Germinal center (tissue), 1 donor: ENCODE measurements at places on chromosomes 13 and 19.
A peak's percentile ranks its signal among the peaks of the same experiment; 100 is the strongest.

GRCh38 chr13:19960653-19960976, 2.1 kb downstream of the ZMYM2 start:
- DNase-seq: no peak

GRCh38 chr19:49335784-49336481, 727 bp downstream of the CD37 start:
- no peak for DNase-seq

GRCh38 chr13:113052971-113053370, 52.6 kb upstream of the F7 start:
- DNase-seq: no peak

DNA sequence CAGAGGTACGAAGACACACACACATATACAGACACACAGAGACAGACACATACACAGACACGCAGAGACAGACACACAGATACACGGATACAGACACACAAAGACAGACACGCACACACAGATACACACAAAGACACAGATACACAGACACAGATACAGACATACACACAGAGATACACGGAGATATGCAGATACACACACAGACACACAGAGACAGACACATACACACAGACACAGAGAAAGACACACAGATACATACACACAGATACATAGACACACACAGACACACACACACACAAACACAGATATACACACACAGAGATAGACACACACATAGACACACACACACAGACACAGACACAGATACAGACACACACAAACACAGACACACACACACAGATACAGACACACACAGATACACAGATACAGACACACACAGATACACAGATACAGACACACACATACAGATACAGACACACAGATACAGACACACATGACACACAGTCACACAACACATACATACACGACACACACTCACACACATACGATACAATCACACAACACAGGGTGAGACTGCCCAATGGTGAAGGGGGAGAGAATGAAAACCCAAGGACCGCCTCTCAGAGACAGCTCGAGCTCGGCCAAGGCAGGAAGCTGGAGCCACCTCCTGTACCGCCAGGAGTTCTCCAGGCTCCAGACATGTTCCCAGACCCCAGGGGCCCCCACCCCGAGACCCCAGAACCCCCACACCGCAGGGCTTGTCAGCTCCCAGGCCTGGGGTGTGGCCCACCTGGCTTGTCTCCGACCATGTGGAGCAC, 8.8 kb upstream of the CCER2 start:
- no peak for DNase-seq

- no peak for DNase-seq
These were observed at the start of gene BRSK1 for GRCh38 chr19:55283548-55284377. Gene BRSK1, plus strand, starts transcription at chr19:55283997. Its CDS starts 446 bp downstream, at chr19:55284443.

DNA sequence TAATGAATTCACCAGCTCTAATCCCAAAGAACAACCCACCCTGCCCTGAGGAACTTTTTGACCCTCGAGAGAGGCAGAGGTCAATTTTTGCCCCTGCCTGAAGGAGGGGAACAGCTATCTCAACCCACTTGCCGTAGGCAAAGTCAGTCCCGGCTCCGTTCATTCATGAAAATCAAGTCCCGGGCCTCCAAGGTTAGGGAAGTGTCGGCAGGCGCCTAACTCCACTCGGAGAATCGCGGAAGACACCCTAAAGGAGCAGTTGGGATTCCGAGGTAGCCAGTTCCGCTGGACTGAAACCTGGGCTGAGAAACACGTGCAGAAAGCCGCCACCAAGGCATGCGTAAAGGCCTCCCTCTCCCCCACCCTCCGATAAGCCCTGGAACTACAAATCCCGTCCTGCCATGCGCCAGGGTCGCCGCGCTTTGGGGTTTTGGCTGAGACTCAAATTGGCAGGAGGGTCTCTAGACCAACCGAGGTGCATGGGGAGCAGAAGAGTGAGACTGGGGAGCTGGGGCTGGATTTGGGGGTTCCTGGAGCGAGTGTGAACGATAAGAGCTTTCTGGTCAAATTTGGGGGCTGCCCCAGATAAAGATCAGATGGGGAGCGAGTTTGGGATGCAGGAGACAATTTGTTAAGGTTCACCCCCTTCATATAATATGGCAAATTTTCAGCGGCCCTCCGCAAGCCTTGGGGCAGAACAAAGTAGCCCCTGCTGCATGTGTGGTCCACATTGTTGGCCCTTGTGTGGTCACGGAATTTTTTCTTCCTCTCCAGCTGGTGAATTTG, at the start of gene TNPO2:
Gene TNPO2 (minus strand): TSS at position 292 of the 786 bp plus-strand sequence. CDS start 2,955 bp downstream, outside the sequence.
- peak; percentile 72 for DNase-seq

DNA sequence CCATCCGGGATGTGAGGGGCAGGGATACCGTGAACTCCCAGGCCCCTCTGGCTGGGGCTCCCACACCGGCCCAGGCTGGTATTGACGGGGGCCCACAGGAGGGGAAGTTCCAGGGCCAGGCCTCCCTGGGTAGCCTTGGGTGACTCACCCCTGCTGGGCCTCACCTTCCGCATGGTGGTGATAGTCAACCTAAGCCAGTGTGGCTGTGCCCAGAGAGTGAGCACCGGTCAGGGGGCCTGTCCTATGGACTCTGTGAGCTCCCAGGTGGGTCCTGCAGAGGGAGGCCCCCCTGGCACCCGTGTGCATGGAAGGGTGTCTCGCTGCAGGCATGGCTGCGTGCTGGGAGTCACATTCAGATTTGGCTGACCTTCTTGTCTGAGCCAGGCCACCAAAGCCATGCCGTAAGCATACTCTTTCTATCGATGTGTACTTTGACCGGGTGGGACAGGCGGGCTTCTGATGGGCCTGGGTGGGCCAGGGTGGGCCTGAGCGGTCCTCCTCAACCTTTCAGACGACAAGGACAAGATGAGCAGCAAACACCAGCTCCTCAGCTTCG, 27.6 kb downstream of the DHX34 start:
- no peak for DNase-seq

DNA sequence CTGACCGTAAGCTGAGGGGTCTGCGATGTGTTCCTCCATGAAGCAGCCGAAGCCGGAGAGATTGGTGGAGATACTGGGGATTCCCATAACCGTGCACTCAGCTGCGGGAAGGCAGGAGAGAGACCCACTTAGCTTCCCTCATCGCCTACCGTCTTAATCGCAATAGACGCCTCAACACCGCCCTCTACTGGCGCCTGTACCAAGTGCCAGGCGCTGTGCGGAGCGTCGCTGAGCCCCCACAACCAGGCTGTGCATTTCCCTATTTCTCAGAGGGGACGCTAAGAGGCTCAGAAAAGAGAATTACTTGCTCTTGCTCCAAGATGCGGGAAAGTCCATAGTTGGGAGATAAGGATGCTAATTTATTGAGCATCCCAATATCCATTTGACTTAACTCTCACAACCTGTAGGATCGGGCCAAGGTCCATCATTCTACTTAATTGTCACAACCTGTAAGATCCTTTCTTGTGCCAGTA, 5.8 kb downstream of the FTL start:
- peak; percentile 84 for DNase-seq

DNA sequence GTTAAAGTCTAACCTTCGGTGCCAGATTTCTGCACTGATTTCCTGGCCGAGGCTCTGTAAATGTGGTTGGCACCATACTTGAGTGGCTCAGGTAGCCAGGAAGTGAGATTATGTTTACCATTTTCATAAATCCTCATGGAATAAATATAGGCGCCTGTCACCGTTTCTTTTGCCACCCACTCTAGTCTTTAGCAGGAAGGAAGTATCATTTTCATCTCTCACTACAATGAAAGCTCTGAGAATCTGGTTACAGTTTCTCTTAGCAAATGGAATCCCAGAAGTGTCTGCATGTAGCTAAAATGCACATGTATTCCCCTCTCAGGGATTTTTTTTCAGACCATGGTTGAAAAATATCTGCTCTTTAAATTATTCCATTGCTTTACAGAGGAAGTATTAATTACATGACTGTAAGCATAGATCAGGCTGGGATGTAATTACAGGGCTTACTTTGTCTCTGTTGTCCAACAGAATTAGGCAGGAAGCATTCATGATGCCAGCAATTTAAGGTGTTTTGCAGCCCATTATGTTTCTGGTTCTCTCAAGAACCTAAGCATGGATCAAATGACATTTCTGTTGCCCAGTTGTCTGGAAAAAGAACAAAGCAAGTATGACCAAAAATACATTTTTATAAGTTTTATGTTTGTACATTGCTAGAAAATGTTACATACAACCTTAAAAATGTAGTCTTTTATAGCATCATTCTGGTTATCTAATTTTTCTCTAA, 221.7 kb upstream of the SPRY2 start:
- DNase-seq: no peak

- DNase-seq: no peak
These were observed 2.0 kb downstream of the POU2F2 start for GRCh38 chr19:42130254-42130573.
